ENCODE measurements at places on chromosomes 6 and 20.

DNA sequence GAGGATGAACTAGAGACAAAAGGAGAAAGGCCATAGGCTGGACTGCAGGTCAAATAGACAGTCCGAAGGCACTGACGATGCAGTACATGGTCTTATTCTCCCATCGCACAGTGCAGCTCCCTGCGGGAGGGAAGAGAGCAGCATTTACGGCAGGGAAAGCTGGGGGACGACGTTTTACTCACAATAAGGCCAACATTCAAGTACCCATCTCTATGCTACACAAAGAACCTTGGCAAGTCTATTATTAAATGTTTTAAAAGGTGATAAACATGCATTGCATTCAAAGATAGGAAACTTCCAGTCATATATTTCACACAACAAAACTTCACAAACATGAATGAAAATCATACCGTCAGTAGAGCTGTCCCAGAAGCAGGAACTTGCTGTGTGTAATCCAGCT, 7.8 kb downstream of the DYNLT1 start:
- no peak for DNase-seq

DNA sequence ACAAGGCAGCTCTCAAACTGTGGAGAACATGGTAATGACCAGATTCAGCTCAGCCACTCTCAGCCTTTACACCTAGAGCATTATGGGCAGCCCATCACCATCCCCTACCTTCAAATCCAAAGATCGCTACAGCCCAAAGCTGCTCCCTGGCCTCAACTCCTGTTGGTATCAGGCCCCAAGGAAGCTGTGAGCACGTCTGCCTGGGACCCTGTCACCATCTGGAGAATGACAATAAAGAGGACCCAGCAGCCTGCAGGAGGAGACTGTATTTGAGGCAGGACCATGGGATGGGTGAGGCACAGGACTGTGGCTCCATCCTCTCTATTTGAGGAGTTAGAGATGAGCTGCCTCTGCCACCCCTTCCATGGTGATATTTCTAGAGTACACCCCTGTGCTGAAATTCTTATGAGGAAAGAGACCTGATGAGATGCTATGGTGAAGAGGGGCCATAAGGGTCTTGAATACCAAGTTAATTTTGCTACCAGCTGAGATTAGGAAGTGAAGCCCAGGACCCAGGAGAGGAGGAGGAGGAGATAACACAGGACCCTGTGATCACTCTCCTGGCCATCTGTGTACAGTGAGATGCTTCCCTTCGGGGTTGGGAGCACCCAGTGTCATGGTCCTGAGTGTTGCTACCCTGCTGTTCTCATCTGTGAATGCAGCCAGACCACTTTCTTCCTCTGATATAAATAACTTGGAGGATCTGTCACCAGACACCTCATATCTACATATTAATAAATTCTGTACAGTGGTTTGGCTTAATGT, 19.6 kb upstream of the MICB start:
- DNase-seq: no peak

- no peak for DNase-seq
Observed at GRCh38 chr6:131552572-131552971, 20.5 kb upstream of the ARG1 start.

DNA sequence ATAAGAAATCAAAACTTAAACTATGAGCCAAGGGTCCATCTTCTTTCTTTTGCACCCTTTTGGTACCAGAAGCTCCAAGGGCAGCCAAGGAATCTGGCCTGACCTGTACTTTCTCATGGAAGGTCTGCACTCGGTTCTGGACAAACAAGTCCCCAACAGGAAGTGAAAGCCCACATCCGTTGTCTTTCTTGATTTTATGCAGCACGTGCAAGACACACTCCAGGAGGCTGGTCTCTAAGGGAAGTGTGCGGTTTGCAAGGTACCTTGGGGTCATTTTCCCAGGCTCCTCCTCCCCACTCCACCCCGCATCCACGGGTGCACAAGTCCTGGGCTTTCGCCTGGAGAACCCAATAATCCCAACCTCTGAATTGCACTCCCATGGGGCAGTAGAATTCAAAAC, 101.9 kb downstream of the NFATC2 start:
- no peak for DNase-seq

- DNase-seq: no peak
Observed at GRCh38 chr6:28124971-28125353, 553 bp downstream of the ZSCAN16 start.

GRCh38 chr6:3630258-3630835, 121.2 kb downstream of the PXDC1 start:
- DNase-seq: no peak

DNA sequence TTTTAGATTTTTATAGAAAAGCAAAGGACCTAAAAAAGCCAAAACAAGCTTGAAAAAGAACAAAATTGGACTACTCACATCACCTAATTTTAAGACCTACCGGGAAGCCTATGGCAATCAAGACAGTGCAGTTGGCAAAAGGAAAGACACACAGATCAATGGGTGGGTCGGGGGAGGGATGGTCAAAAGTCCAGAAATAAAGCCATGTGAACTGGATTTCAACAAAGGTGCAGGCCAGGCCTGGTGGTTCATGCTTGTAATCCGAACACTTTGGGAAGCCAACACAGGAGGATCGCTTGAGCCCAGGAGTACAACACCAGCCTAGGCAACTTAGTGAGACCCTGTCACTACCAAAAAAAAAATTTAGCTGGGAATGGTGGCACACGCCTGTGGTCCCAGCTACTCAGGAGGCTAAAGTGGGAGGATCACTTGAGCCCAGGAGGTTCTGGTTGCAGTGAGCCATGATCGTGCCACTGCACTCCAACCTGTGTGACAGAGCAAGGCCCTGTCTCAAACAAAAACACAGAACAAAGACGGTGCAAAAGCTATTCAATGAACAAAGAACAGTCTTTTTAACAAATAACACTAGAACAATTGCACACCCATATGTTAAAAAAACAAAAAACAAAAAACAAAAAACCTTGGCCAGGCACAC, 34.5 kb downstream of the NUP153 start:
- no peak for DNase-seq

DNA sequence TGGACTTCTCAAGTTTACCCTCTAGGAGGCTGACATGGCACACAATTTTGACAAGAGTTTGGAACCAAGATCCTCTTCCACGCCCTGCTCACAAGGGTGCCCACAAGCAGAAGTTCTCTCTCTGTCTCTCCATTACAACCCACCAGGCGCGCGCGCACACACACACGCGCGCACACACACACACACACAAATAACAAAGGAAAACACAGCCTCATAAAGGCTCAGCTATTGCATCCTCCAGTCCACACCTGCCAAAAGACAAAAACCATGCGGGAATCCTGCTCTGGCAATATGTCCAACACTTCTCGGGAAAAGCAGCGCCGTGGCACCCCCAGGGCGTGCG, 870 bp downstream of the PAK5 start:
- no peak for DNase-seq

DNA sequence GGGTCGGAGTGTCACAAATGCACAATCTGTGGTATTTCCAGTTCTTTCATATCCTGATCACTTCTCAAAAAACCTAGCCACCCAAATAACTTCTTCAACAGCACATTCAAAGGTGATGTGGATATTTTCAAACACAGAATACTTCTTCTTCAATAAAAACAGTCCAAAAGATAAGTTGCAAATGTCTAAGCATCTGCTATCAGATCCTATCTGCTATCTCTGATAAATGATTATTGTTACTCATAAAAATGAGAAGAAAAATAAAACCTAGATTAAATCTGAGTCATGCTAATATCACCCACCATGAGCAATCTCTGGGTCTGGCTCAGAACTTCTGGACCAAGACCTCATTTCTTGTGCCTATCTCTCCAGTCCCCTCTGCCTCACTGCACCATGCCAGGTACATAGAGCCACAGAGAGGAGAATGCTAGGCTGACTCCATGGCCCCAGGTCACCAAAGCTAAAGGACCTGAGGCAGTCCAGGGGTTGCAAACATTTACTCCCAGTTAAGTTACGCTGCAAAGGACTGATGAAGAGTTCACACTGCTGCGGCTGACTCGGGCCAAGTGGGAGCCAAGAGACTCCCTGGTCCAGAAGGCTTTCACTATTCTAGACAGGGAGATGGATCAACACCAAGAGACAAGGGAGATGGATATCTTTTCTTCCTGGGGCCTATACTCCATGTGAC, 101.4 kb downstream of the KIF13A start:
- no peak for DNase-seq

GRCh38 chr6:30541515-30542403, 14.5 kb downstream of the GNL1 start:
- DNase-seq: peak; percentile 58

DNA sequence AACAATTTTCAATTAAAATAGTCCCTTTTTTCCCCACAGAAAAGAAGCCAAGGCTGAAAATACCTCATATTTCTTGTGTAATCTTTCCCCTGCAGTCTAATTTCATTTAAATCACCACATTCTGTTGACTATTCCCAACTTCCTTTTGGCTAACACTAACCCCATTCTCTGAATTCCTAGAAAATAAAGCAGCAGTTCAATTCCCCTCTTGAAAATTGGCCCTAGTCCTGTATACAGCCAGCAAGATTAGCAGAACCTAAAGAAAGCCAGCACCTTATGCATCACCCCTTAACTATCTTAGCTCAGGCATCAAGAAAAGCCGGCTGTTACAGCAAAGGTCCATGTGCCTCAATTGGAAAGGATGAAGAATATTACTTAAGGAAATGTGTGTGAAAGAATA, 69.7 kb downstream of the MDN1 start:
- no peak for DNase-seq

DNA sequence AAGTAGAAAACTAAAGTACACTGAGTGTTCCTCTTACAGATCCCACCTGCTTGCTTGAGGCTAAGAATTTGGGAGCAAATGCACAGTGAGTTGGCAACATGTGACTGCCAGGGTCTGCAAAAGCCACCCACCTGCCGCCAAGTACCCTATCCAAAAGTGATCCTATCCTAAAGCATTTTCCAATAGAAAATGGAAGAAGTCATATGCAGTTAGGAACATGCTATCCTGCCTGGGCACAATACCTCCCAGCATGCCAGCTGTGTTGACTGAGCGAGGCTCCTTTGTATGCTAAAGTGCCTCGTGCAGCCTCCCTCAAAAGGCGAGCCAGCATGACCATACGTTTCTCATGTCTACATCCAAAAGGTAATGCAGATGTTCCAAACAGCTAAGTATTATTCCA, 52.7 kb downstream of the TRAF3IP2 start:
- DNase-seq: no peak

- DNase-seq: no peak
Observed at GRCh38 chr6:32982702-32983492, 14.5 kb downstream of the BRD2 start.

GRCh38 chr20:15446373-15446772, 1109.0 kb upstream of the FLRT3 start:
- no peak for DNase-seq

DNA sequence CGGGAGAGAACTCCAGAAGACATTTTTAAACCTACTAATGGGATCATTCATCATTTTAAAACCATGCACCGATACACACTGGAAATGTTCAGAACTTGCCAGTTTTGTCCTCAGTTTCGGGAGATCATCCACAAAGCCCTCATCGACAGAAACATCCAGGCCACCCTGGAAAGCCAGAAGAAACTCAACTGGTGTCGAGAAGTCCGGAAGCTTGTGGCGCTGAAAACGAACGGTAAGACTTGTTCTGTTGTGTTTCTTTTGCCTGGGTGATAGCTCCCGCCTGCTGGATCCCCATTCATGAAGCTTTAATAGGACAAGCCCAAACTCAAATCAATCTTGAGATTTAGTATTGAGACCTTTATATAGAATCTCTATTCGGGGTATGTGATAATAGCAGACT, 4.2 kb downstream of the TNFAIP3 start:
- no peak for DNase-seq

DNA sequence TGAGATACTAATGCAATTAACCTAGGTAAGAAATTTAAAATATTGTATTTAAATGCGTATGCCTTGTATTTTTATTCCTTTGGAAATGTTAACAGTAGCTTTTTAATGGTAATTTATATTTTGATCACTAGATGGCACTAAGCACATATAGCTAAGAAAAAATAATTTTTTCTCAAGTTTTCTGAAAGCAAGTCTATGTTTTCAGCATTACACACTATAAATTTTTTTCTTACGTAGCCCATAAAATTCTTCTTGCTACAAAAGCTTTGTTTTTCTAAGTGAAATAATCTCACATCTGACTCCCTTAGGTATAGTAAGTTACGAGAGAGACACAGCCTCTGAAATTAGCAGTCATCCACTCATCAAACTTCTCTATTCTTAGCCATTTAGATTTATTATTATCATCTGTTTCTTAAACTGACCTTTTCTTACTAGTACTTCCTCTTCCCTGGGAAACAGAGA, 35.7 kb downstream of the TSPYL4 start:
- no peak for DNase-seq

DNA sequence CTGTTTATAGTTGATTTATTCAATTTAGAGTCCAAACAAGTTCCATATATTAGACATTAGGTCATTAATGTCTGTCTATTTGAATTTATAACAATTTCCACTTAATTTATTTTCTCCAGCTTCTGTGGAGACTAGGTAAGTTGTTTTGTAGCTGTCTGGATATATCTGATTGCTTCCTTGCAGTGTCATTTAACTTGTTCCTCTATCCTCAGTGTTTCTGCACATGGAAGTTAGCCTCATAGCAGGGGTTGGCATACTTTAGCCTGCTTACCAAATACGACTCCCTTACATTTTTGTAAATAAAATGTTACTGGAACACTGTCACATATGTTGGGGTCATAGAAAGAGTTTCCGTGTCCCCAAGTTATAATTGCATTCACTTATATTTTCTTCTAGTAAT, 216.1 kb downstream of the ESR1 start:
- DNase-seq: no peak

DNA sequence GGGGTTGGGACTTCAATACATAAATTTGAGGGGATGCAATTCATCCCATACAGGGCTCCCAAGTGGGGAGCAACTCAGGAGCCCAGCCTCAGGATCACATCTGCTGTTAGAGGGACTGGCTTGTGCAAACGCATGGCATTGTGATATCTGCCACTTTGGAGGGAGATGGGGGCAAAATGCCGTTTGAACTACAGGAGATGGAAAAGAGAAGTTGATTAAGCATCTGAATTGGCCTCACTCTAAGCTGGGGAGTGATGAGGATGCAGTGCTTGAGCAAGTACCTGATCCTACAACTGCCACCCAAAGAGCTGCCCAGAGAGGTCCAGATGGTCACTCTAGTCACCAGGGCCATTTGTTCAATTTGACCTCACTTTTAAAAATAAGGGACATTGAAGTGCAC, 2.0 kb downstream of the LY86 start:
- DNase-seq: no peak

- DNase-seq: no peak
Observed at GRCh38 chr6:108437821-108438220, 122.9 kb upstream of the FOXO3 start.

- no peak for DNase-seq
Observed at GRCh38 chr6:129709196-129709768, 695 bp downstream of the ARHGAP18 start.

- DNase-seq: no peak
Observed at GRCh38 chr6:154602296-154602695, 91.8 kb upstream of the CNKSR3 start.

- DNase-seq: no peak
Observed at GRCh38 chr6:104702126-104702841, 157.4 kb downstream of the HACE1 start.

Data from stimulated activated CD4-positive, alpha-beta T cell treated with anti-CD3 and anti-CD28 coated beads, Interleukin-15, amount 100 ng/mL, for 1 hour (primary cell).